Upper lobe of left lung (tissue), 6 donors: ENCODE measurements at places on chromosomes 4 and X. TPM values are rescaled to one million over a fixed set of nuclear protein-coding genes. Genes with fewer than 3 reads are reported as not detected.

COL25A1 gene
- 0.15 TPM for total RNA-seq

GRCh38 chr4:140300271-140300970 lies 73.0 kb upstream of the SCOC start:
- H3K4me3 ChIP-seq: no peak overlapping the region
- H3K4me1 ChIP-seq: no peaks in the 10 kb centered on the region
- H3K36me3 ChIP-seq: no peaks in the 10 kb centered on the region
- H3K27me3 ChIP-seq: no peaks in the 10 kb centered on the region
- DNase-seq: no peak

UGT2B11 gene
- total RNA-seq: not detected

MAGEA9B gene
- total RNA-seq: not detected

GRCh38 chr4:101022151-101023024 lies 324.9 kb downstream of the PPP3CA start:
- no peak overlapping the region for H3K4me3 ChIP-seq
- no peak for DNase-seq
- H3K27me3 ChIP-seq: no peaks in the 10 kb centered on the region

GRCh38 chr4:164224871-164225270 lies 529.1 kb upstream of the SMIM31 start:
- no peak overlapping the region for H3K4me3 ChIP-seq
- no peak overlapping the region for H3K27ac ChIP-seq
- H3K4me1 ChIP-seq: no peaks in the 10 kb centered on the region
- no peaks in the 10 kb centered on the region for H3K36me3 ChIP-seq
- no peak for DNase-seq

GRCh38 chr4:102734116-102734515 lies 26.7 kb downstream of the MANBA start:
- H3K27me3 ChIP-seq: no peaks in the 10 kb centered on the region
- H3K27ac ChIP-seq: peak overlapping the region; percentile 42
- H3K4me3 ChIP-seq: no peak overlapping the region

- H3K27me3 ChIP-seq: no peaks in the 10 kb centered on the region
- no peaks in the 10 kb centered on the region for H3K4me1 ChIP-seq
- no peak overlapping the region for H3K4me3 ChIP-seq
- no peaks in the 10 kb centered on the region for H3K36me3 ChIP-seq
- DNase-seq: no peak
Observed at GRCh38 chr4:183352546-183352945, 30.3 kb upstream of the CLDN24 start.

GRK4 gene
- total RNA-seq: 4.3 TPM

DNA sequence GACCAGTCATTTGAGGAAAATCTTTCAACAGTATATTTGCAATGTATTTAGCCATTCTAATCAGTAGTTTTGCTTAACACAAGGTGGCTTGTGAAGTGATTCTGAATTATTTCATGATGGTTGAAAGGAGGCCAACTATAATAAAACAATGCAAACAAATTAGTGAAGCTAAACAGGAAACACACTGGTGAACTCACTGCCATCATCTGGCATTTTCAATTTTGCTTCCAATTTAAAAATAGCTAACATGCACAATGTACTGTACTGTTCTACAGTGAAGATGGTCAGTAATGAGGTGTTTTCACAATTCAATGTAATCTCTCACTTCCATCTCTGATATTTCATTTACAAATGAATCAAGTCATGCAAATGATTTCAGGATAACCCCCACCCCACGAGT lies 31.1 kb downstream of the PGRMC2 start:
- no peaks in the 10 kb centered on the region for H3K36me3 ChIP-seq
- no peak overlapping the region for H3K4me3 ChIP-seq
- no peaks in the 10 kb centered on the region for H3K27me3 ChIP-seq
- no peaks in the 10 kb centered on the region for H3K4me1 ChIP-seq
- DNase-seq: no peak

PLS3 gene
- 199 TPM for total RNA-seq

GRCh38 chrX:13223868-13224567 lies 95.8 kb downstream of the ATXN3L start:
- no peaks in the 10 kb centered on the region for H3K27me3 ChIP-seq
- no peaks in the 10 kb centered on the region for H3K4me1 ChIP-seq

- H3K4me3 ChIP-seq: no peak overlapping the region
- peaks cover 14% of the 10 kb centered on the region for H3K4me1 ChIP-seq
- DNase-seq: no peak
- H3K36me3 ChIP-seq: peaks cover 14% of the 10 kb centered on the region
- H3K27me3 ChIP-seq: no peaks in the 10 kb centered on the region
Observed at GRCh38 chr4:169133932-169134331, 123.9 kb upstream of the CBR4 start.

TMPRSS11B gene
- not detected for total RNA-seq

GRCh38 chr4:120132935-120133334 lies 66.3 kb upstream of the MAD2L1 start:
- no peak for DNase-seq
- H3K4me1 ChIP-seq: no peaks in the 10 kb centered on the region
- no peak overlapping the region for H3K4me3 ChIP-seq
- no peaks in the 10 kb centered on the region for H3K27me3 ChIP-seq
- no peaks in the 10 kb centered on the region for H3K36me3 ChIP-seq
- no peak overlapping the region for H3K27ac ChIP-seq

DNA sequence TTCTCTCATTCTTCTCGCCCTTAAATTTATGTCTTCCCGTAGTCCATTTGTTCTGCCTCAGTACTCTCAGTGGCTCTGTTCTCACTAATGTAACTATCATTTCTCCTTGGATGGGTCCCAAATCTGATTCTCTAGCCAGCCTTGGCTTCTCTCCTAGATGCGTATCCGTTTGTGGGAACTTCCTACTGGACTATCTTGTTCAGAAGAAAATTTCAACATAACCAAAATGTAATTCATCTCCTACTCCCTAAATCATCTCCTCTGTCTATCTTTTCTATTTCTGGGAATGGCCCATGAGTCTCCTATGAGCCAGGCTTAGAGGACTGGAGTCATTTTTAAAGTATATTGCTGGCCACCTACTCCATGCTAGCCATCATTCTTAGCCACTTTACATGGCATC lies 4.4 kb upstream of the C4orf36 start:
- peaks cover 2% of the 10 kb centered on the region for H3K4me1 ChIP-seq
- H3K27ac ChIP-seq: no peak overlapping the region
- H3K27me3 ChIP-seq: no peaks in the 10 kb centered on the region
- H3K4me3 ChIP-seq: no peak overlapping the region
- no peaks in the 10 kb centered on the region for H3K36me3 ChIP-seq

- H3K4me3 ChIP-seq: no peak overlapping the region
- H3K4me1 ChIP-seq: no peaks in the 10 kb centered on the region
- H3K27ac ChIP-seq: no peak overlapping the region
- H3K27me3 ChIP-seq: no peaks in the 10 kb centered on the region
- no peaks in the 10 kb centered on the region for H3K36me3 ChIP-seq
Observed at GRCh38 chr4:180512801-180513475, 1730.3 kb upstream of the TENM3 start.

HEPH gene
- 11.0 TPM for total RNA-seq

SAGE1 gene
- not detected for total RNA-seq

DNA sequence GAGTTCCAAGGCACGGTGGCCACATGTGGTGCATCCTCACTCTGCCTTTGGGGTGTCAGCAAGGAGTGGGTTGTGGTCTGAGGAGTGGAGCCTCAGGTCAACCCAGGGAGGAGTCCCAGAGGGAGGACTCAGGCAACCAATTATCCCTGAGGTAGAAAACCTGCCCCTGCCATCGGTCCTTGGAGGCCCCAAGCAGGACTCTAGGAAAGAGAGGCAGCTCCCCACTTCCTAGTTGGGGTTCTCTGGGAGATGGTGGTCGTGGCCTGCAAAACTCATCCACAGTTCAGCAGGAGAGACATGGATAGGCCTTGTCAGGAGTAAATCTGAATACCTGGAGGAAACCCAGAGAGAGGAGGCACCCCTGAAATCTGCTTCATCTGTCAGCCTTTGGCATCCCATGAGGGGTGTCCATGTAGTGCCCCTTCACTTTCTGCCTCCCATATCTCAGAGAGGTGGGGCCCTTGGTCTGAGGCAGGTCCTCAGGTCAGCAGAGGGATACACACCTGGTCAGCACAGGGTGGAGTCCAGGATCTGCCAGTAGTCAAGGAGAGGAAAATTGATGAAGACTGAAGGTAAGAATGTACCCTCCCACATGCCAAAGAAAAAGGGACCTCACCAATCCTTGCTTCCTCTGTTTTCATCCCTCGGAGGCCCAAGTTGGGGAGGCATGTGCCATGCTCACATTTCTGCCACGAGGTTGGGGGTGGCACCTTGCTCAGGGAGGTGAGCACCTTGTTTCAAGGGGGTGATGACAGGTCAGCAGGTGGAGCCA lies 1.6 kb downstream of the MAGEA11 start:
- no peaks in the 10 kb centered on the region for H3K36me3 ChIP-seq
- H3K27me3 ChIP-seq: no peaks in the 10 kb centered on the region
- no peak overlapping the region for H3K4me3 ChIP-seq
- H3K27ac ChIP-seq: no peak overlapping the region

DNA sequence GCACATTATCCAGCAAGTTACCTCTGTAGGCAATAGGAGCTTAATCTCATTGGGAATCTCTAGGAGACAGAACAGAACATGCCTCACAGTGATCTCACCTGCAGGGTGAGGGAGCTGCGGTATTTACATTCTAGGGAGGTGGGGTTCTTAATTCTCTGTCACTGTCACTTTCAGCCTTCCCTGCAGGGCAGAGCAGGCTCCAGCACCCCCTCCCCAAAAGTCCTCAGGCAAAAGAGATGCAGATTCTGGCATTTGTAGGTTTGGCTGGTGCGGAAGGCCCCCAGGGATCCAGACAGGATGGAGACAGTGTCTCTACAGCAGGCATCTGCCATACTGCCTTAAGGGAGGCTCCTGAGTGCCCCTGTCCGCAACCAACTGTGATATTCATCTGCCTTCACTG lies 166.4 kb upstream of the ATP6AP2 start:
- no peak for DNase-seq
- H3K36me3 ChIP-seq: no peaks in the 10 kb centered on the region
- no peaks in the 10 kb centered on the region for H3K4me1 ChIP-seq
- no peaks in the 10 kb centered on the region for H3K27me3 ChIP-seq
- H3K4me3 ChIP-seq: no peak overlapping the region

- DNase-seq: no peak
- H3K27me3 ChIP-seq: no peaks in the 10 kb centered on the region
- H3K36me3 ChIP-seq: no peaks in the 10 kb centered on the region
- H3K4me3 ChIP-seq: no peak overlapping the region
- H3K27ac ChIP-seq: no peak overlapping the region
- no peaks in the 10 kb centered on the region for H3K4me1 ChIP-seq
Observed at GRCh38 chr4:143019351-143019750, 165.4 kb upstream of the USP38 start.

CLCN4 gene
- 15.2 TPM for total RNA-seq

DNA sequence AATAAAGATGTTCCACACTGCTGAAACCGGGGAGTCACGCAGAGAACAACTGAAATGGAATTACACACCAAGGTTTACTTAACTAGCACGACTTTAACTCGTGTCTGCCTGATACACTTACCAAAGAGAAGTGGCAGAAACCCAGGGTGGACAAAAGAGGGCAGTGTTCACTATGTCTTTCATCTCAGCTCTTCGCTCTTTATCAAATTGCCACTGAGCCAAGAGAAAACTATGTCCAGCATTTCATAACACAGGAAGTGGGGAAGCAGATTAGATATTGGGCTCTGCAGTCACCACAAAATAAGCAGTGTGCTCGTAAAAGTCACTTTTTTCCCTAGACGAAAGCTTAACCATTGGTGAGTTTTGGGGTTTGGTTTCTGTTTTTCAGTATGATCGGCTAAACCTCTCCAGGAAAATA lies 155.7 kb downstream of the CHIC2 start:
- no peaks in the 10 kb centered on the region for H3K27me3 ChIP-seq
- no peaks in the 10 kb centered on the region for H3K36me3 ChIP-seq
- H3K4me3 ChIP-seq: no peak overlapping the region
- H3K27ac ChIP-seq: no peak overlapping the region
- DNase-seq: peak; percentile 40
- H3K4me1 ChIP-seq: peaks cover 17% of the 10 kb centered on the region

DNA sequence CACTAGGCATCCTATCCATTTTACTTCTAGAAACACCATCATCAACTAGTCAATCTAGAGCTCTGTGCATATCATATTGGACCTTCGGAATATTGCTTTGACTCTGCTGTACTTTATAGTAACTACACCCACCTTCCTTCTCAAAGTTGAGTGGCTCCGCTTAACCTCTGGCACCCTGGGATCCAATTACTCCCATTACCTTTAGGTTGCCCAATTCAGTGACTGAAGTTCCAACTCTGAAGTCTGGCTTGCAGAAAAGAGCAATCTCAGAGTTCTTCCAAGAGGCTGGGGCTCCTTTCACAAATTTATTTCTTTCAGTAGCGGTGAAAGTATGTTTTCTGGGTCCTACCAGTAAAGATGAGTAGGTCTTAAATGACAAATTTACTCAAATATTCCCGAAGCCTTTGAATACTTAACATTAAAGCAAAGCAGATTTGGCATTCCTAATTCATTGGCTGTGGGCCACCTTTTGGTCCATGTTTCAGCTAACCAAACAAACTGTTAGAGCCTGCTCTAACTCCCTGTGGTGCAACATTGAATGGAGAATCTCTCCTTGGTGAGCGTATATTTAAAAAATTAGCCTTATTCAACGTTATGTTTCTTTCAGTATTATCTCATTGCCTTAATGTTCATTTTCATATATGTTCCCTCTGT lies 1215.8 kb downstream of the RAPGEF2 start:
- no peak overlapping the region for H3K4me3 ChIP-seq
- H3K4me1 ChIP-seq: no peaks in the 10 kb centered on the region
- H3K36me3 ChIP-seq: no peaks in the 10 kb centered on the region
- DNase-seq: no peak

COL4A5 gene
- 13.8 TPM for total RNA-seq

DNA sequence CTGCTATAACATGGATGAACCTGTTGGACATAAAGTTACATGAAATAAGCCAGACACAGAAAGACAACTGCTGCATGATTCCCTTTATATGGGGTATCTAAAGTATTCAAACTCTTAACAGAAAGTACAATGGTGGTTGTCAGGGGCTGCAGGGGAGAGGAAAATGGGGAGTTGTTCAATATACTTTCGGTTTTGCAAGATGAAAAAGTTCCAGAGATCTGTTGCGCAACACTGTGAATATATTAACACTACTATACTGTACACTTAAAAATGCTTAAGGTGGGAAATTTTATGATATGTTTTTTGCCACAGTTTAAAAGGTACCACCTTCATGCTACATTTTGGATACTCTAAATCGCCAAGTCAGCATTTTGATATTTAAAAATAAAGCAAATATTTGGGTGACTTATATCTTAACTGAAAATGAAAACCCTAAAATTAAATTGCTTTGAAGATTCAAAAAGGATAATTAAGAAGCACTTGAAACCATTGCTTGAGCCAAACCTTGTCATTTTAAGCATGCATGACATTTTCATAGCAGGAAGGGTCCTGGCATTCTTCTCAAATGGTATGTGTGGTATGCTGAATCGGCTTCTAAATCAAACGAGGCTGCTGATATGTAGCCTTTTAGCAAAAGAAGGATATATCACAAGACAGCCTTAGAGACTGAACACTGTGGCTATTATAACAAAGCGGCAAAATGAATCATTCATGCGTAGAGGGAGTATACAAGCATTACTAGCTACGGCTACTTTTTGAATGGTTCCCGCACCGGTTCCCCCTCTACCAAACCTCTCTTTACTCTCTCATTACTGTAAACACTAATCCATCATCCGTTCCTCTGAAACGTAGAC lies 607.1 kb upstream of the DIPK2B start:
- no peaks in the 10 kb centered on the region for H3K4me1 ChIP-seq
- no peaks in the 10 kb centered on the region for H3K36me3 ChIP-seq
- H3K27ac ChIP-seq: no peak overlapping the region
- no peak for DNase-seq
- H3K27me3 ChIP-seq: no peaks in the 10 kb centered on the region

EREG gene
- 1.9 TPM for total RNA-seq

GRCh38 chrX:120794525-120794975 lies 81.1 kb downstream of the CT47B1 start:
- H3K4me3 ChIP-seq: no peak overlapping the region
- no peaks in the 10 kb centered on the region for H3K27me3 ChIP-seq
- H3K27ac ChIP-seq: no peak overlapping the region
- peaks cover 24% of the 10 kb centered on the region for H3K4me1 ChIP-seq
- no peaks in the 10 kb centered on the region for H3K36me3 ChIP-seq
